ENCODE measurements at places on chromosomes 1 and 21.
A peak's percentile ranks its signal among the peaks of the same experiment; 100 is the strongest.

- DNase-seq, result no peak
Measured at GRCh38 chr1:109783436-109783835, 19.7 kb upstream of the EPS8L3 start.

- no peak for DNase-seq
Measured at GRCh38 chr21:46116189-46116775, 18.4 kb downstream of the COL6A2 start.

DNA sequence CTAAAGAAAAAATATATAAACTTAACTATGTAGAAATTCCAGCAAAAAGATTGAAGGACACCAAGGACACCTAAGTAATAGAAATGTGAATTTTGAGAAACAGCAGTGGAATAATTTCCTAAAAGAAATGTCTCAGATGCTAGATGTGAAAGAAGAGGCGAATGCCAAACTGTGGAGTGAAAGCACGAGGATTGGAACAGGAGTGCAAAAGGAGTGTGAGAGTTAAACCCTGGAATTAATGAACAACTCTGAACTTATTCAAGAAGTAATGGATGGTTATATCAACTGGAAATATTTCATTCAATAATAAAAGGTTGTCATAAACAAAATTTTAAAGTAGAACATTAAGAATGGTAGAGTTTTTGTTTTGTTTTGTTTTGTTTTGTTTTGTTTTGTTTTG is 78.5 kb upstream of the SGIP1 start:
- no peak for DNase-seq

DNA sequence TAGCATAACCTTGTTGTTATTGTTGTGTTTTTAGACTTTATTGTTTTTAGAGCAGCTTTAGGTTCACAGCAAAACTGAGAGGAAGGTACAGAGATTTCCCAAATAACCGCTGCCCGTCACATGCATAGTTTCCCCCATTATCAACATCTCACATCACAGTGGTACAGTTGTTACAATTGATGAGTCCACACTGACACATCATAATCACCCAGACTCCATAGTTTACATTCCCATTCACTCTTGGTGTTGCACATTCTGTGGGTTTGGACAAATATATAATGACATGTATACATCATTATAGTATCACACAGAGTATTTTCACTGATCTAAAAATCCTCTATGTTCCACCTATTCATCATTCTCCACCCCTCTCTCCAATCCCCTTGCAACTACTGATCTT is 25.9 kb upstream of the TOR3A start:
- DNase-seq, result no peak

GRCh38 chr1:8075511-8076051 is 49.5 kb upstream of the ERRFI1 start:
- DNase-seq, result no peak

DNA sequence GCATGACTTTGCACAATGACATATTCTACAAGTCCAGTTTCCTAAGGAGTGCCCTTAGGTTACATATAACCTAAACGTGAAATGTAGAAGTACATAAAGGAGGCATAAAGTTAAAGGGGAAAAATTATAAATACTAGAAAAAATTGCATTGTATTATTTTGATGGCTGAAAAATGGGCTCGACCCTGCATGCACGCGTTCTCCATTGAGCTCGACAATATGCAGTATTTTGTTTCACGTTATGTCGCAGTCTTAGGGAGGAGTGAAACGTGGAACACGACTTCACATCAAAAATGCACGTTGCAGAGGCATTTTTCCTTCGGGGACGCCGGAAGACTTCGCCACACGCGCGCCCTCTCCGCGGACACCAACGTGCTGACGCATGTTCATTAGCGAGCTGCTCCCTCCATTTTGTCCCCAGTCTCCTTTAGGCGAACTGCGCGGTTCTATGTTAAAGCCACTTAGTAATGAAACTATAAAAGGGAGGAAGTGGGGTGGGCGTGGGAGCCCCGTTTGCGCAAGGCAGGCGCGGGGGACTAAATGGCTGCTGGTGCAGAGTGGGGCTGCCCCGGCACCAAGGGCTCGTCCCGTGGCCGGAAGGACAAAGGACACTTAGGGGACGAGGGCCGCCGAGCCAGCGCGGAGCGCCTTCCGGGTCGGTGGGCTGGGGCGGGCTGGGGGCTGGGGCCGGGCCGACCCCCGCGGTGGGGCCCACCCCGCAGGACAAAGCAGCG is 749 bp upstream of the COX20 start:
- peak; percentile 93 for DNase-seq

GRCh38 chr1:63968663-63969440 is 195.0 kb downstream of the ROR1 start:
- DNase-seq, result no peak

DNA sequence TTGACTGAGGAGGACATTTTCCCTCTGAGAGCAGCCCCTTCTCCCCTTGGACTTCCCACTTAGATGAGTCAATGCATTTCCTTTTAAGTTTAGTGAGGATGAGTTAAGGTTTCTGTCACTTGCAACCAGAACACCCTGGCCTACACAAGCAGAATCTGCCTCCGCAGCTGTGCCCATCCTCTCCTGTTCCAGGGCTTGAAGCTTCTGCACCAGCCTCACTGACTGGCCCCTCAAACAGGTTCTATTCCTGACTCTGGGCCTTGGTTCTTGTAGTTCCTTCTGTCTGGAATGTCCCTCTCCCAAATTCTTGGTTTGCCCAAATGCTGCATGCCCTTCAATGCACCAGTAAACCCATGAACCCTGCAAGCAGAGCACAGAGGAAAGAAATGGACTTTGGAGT is 394.4 kb downstream of the PTPRU start:
- no peak for DNase-seq

DNA sequence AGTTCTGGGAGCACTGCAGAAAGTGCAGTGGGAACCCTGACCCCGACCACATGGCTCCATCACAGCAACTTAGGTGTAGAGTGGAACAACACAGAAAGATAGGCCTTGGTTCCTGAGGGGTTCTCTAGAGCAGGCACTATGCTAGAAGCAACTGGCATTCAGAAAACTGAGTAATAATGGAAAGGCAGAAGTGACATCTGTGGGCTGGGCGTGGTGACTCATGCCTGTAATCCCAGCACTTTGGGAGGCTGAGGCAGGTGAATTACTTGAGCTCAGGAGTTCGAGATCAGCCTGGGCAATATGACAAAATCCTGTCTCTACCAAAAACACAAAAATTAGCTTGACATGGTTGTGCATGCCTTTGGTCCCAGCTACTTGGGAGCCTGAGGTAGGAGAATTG is 5.3 kb downstream of the MRPS15 start:
- no peak for DNase-seq

- DNase-seq, result no peak
Measured at GRCh38 chr21:46498335-46499050, 39.8 kb downstream of the DIP2A start.

DNA sequence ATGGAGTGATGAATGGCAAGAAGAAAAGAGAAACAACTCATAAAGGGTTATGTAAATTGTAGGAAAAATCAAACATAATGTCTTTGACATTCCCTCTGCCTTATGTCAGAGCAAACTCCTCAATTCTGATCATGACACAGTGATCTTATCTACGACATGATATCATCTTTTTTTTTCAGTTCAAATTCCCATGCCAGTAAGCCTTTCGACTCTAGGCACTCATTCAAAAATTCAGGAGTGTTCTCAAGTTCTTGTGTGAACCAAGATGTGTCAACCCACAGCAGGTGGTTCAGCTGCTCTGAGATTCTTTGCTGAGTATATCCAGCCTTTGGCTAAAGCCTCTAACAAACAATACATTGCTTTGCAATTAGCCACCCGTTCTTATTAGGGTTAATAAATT is 97.1 kb upstream of the ESRRG start:
- no peak for DNase-seq

- peak; percentile 56 for DNase-seq
Measured at GRCh38 chr1:109253803-109254620, 4.7 kb downstream of the CELSR2 start.

- no peak for DNase-seq
Measured at GRCh38 chr1:36457691-36458090, 6.5 kb downstream of the MRPS15 start.

DNA sequence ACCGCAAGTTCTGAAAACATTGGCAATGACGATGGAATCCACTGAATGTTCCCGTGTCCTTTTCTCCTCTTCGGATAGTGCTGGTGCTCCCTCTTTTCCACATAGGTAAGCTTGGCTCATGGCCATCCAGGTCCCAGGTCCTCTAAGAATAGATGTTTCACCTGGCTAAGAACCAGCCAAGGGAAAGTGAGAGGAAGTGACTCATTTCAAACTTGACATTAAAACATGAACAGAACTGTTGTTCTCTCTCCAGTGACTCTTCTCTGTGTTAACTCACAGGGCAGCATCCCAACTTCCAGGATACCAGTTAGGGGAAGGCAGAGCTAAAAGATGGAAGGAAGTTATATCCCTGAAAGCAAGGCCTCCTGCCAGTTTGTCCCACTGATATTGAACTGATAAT is 493.8 kb upstream of the CHRM3 start:
- no peak for DNase-seq

DNA sequence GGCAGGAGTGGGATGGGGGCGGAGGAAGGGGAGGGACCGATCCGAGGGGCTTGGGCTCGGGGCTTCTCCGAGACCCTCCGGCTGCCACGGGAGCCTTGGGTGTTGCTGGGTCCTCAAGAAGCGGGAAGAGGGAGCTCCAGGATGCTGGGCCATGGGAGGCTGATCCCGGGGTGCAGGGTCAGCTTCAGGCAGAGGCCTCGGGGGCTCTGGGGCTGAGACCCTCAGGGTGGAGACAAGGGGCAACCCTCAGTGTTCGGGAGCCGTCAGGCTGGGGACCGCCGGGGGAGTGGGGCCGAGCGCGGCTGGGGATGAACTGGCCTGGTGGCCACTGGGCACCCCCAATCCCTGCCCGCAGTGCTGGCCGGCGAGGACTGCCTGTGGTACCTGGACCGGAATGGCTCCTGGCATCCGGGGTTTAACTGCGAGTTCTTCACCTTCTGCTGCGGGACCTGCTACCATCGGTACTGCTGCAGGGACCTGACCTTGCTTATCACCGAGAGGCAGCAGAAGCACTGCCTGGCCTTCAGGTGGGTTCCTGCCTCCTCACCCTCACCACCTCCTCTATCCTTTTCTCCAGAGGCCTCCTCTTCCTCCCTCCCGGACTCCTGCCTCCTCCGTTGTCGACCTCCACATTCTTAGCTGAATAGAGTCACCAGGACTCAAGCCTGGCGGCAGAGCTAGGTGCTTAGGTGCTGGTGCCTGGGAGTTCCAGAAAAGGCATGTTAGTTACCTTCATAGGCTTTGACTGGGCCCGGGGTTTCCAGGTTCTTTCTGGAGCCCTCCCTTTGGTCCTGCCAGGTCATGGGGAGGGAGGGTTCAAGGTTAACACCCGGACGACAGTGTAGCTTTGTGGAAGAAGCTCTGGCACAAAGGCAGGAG is 631 bp downstream of the SHISA4 start:
- no peak for DNase-seq

DNA sequence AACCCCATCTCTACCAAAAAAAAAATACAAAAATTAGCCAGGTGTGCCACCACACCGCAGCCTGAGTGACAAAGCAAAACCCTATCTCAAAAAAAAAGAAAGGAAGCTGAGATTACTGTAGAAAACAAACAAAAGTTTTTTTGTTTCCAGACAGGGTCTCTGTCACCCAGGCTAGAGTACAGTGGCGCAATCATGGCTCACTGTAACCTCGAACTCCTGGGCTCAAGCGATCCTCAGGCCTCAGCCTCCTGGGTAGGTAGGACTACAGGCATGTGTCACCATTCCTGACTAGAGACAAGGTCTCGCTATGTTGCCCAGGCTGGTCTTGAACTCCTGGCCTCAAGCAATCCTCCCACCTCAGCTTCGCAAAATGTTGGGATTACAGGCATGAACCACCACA is 2.8 kb upstream of the PYGO2 start:
- DNase-seq, result no peak

DNA sequence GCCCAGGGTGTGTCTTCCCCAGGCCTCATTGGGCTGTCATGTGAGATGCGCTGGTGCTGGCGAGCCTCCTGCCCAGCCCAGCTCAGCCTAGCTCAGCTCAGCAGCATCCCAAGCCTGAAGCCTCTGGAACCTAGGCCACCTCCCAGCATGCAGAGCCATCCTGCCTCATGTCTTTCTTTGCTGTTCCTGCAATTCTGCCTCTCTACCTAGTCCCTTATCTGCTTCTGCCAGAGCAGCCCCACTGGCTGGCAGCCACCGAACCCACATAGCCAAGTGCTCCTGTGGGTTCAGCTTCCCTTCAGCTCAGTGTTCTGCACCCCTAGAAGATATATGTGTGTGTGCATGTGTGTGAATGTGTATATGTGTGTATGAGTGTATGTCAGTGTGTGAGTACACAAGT is 291.5 kb upstream of the VAMP3 start:
- no peak for DNase-seq

GRCh38 chr1:43975249-43975961 is 645 bp downstream of the ATP6V0B start:
- DNase-seq, result peak; percentile 55

DNA sequence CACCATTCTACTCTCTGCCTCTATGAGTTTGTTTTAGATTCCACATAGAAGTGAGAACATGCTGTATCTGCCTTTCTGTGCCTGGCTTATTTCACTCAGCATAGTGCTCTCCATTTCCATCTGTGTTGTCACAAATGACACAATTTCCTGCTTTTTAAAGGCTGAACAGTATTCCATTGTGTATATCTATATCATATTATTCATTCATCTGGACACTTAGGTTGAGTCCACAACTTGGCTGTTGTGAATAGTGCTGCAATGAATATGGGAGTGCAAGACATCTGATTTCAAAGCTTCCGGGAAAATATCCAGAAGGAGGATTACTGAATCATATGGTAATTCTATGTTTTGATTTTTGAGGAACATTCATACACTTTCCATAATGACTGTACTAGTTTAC is 20.1 kb upstream of the DONSON start:
- DNase-seq, result no peak

- DNase-seq, result no peak
Measured at GRCh38 chr1:35532497-35533223, 24.5 kb downstream of the KIAA0319L start.

DNA sequence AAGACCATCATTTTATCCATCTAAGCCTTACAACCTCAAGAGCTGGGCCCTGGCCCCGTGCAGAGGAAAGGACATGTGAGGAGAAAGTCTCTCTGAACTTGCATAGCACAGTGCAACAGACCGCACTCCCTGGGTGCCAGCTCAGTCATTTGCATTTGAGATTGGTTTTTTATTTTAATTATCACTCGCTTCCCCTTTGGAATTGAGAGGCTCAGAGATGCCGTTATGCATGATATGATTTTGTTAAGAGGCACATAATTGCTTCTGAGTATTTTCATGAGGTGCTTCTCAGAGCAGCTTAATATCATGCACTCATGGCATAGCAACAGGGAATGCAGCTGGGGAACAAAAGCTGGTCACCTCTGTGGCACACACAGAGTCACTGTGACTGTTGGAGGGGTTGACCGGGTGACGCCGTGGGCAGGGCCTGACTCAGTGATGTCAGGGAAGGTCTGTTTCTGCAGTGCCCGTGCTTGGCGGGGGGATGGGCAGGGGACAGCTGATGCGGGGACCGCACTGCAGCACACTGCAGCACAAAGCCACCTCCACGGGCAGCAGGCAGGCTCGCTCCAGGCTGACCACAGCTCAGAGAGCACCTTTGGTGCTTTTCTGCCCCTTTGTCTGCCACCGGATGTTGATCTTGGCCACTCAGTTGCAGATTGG is 43.2 kb upstream of the VAMP3 start:
- DNase-seq, result no peak

- DNase-seq, result no peak
Measured at GRCh38 chr21:34576041-34576511, 38.8 kb downstream of the RCAN1 start.

Measured in OCI-LY7 (cell line).